HT1080 (cell line): ENCODE measurements at places on chromosomes 1 and 21.

DNA sequence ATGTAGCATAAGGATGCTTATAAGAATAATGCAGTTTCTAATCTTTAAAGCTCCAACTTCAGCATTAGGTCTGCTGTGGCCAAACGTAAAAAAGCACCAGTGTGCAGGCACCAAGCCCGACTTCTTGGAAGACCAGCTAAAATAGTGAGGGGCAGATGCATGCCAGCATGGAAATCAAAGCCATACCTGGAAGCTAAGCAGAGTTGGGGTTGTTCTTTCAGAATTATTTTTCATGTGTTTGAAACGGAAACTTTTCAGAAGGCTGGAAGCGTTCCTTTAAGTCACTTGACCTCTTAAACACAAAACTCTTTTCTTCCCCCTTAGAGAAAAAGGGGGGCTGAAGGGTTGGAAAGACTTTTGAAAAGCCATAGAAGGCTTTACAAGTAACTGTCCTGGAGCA lies 329.2 kb upstream of the C1orf87 start:
- DNase-seq: no peak

GRCh38 chr1:32393832-32394140 lies 455 bp downstream of the BSDC1 start:
- DNase-seq: no peak

DNA sequence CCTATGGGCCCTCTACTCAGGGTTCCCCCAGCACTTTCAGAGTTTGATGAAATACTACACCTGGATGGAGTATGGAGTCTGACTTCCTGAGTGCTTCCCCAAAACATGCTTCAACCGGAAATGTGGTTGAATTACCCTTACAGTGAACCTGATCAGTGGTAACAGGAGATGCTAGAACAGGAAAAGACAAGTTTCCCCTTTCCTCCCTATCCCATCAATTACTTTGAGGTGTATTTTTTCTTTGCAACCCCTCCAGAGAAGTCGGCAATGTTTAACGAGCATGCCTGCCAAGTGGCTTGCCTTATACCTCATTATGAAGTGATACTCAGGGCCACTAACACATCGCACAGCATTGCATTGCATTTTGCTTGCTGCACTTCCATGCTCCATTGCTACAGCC lies 7.0 kb downstream of the KRTAP15-1 start:
- peak; percentile 1 for DNase-seq

- no peak for DNase-seq
Observed at GRCh38 chr1:23661887-23662286, 29.7 kb upstream of the RPL11 start.

DNA sequence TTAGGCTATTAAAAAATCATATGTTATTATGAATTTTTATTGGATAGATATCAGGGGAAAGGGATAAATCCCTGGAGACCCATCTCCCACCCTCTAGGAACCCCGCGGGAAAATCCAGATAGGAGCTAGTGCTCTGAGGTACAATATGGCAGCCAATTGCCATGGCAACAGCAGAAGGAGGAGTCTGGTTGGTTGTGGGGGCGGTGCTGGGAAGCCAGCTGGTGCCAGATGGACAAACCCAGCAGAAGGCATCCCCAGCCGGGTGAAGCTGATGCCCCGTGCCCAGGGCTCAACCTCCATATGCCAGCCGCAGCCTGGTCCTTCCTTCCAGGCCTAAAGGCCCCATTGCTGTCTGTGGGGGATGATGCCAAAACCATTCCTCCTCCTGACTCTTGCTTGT lies 38.3 kb downstream of the RHBG start:
- no peak for DNase-seq

- peak; percentile 78 for DNase-seq
Observed at GRCh38 chr1:39501666-39502065, 10.2 kb downstream of the BMP8A start.

- peak; percentile 48 for DNase-seq
Observed at GRCh38 chr1:91803847-91804545, 82.0 kb downstream of the TGFBR3 start.

DNA sequence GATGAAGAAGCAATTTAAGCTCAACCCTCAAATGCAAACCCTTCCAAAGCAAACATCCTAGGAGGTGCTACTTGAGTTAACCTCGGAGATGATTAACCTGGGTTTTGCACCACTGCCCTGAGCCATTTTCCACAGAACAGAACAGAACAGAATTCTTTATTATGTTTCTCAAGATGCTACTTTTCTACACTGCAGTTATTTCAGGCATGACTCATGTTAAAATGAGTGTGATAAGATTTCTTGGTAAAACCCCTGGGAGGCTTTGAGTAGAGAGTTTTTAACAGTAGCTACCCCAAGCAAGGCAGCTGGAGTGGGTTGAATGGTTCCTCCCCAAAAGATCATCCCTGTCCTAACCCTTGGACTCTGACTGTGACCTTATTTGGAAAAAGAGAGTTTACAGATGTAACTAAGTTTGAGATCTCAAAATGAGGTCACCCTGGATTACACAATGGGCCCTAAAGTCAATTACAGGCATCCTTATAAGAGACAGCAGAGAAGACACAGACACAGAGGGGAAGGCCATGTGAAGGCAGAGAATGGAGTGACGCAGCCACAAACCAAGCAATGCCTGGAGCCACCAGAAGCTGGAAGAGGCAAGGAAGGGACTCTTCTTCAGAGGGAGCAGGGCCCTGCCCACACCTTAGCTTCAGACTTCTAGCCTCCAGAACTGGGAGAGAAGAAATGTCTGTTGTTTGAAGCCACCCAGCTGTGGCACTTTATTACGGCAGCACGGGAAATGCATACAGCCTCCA lies 153.4 kb downstream of the ETS2 start:
- DNase-seq: peak; percentile 11

DNA sequence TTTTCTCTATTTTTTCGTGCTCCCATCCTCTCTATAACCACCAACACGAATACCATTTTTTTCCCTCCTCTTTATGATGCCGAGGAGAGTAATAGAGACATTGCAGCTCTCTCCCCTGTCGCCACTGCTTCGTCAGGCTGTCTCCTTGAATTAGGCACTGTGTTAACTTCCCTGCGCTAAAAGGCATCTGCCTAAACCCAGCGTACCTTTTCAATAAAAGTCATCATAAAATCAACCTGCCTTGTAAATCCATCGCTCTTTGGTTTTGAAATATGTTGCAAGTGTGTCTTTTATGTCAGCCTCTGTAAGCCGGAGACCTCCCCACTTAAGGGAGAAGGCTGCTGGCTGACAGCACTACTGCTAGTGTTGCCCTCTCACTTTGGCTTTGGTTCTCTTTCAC lies 8.7 kb downstream of the RNF220 start:
- DNase-seq: no peak

DNA sequence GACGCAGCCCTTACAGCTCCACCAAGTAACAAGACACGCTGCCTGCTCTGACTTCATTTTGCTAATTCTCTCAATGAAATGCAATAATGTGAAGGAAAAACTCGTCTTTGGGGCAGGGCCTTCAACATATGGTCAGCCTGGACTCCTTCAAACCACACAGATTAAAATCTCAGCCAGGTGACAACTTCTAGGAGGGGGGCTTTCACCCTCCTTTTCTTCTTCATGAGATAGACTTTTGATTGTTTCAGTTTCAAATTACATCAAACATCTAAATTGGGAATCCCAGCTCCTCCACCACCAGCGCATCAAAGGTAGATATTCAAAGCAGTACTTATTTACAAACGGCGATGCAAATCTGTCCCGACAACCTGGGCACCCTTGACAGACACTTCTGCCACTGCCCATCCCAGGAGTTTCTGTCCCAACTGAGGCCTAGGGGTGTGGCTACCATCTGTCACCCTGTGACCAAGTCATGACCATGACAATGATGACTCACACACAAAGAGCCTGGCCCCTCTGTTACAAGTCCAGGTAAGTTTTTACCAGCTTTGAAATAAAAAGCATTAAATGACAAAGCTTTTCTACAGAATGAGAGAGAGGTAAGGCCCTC lies 29.7 kb downstream of the SSBP3 start:
- DNase-seq: no peak

GRCh38 chr21:38820471-38821239 lies 14.9 kb downstream of the ETS2 start:
- DNase-seq: no peak

- peak; percentile 95 for DNase-seq
Observed at GRCh38 chr1:151989211-151989862, 4.3 kb downstream of the S100A10 start.

DNA sequence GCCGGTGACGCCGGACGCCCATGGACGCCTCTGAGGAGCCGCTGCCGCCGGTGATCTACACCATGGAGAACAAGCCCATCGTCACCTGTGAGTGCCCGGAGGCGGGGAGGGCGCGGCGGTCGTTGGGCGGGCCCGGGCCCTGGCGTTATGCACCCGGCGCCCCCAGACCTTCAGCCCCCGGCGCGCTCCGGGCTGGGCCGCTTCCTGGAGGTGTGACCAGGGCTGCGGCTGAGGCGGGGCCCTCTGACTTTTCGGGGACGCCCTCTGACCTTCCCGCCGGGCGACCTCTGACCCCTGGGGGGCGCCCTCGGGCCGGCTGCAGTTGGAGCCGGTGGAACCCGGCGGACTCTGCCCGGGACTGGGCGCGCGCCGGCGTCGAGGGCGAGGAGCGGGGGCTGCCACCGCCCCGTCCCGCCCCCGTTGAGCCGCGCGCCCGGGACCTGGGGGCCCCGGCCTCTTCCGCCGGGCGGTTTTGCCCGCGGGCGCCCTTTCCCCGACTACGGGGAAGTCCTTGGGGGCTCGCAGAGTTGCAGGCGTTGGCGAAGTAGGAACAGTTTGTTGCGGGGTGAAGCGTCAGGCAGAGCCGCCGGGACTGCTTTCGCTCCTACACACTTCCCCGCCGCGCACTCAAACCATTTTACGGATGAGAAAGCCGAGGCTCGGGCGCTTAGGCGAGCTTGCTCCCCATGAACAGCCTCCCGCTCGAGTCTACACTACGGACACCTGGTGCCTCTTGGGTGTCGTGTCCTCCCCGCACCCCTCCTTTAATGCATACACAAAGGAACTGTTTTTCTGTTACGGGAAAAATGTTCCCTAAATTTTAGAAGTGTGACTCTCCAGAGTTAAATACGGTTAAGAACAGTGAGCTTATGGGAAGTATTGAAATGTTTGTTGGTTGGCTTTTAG lies 618 bp downstream of the TRAPPC10 start:
- DNase-seq: peak; percentile 37

DNA sequence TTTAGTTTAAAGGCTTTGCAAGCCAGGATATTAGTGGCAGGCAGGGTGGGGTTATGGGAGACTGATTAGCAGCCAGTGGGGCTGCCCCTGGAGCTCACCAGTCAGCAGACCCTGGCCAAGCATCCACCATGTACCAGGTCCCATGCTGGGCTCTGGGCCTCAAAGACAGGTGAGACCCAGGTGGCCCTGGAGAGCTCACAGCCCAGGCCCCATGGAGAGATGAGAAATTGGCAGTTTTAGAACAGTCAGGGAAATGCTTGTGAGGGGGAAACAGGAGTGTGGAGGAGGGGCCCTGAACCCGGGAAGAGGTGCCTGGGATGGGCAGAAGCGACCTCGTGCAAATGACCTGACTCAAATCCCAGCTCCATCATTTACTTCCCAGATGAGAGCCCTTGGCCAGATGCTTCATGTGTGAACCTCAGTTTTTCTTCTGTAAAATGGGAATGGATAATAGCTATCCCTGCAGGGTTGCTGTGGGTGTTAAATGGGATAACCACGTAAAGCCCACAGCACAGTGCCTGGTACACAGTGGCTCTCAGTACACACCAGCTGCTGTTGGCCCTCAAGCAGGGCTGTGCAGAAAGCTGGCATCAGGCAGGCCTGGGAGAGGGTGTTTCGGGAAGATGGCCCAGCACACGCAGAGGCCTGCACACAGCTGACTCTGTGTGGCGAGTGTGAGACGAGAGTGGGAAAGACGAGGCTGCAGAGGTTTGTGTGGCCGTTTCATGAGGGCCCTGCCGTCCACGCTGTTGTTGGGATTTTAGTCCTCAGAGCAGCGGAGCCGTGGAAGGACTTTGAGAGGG lies 518.5 kb downstream of the PTPRU start:
- no peak for DNase-seq

DNA sequence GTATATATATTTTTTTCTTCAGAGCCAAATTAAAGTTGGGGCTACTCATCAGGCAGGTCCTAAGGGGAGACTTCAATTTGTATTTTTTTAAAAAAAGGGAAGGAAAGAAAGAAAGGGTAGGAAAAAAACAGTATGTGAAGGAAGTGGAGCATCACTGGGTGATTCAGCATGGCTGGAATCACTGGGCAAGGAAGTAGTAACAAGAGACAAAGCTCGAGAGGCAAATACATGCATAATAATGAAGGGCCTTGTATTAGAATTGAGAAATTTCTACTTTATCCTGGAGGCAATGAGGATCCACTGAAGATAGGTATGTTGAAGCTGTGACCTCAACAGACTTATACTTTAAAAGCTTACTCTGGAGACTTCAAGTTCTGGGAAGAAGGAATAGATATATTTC lies 184.4 kb downstream of the COQ8A start:
- peak; percentile 32 for DNase-seq

DNA sequence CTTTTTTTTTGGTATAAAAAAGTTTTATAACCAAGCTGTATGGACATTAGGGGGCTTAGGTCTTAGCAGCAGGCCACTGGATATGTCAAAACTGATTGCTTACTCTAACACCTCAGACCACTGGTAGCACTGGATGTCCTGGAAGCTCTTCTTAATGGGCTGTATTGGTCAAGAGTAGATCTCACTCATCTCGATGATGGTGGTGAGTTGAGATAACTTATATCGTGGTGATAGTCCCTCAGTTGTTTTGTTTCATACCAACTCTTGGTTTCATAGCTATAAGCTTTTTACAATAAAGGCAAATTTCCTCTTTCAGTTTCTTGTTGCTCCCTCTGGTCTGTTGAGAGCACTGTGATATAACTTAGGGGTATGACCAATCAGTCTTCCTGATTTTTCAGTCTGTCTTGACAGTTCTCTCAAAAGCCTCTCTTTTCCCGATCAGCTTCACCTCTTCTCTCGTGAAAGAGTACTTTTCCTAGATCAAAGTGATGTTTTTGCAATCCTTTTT lies 9.7 kb upstream of the AGO1 start:
- no peak for DNase-seq

DNA sequence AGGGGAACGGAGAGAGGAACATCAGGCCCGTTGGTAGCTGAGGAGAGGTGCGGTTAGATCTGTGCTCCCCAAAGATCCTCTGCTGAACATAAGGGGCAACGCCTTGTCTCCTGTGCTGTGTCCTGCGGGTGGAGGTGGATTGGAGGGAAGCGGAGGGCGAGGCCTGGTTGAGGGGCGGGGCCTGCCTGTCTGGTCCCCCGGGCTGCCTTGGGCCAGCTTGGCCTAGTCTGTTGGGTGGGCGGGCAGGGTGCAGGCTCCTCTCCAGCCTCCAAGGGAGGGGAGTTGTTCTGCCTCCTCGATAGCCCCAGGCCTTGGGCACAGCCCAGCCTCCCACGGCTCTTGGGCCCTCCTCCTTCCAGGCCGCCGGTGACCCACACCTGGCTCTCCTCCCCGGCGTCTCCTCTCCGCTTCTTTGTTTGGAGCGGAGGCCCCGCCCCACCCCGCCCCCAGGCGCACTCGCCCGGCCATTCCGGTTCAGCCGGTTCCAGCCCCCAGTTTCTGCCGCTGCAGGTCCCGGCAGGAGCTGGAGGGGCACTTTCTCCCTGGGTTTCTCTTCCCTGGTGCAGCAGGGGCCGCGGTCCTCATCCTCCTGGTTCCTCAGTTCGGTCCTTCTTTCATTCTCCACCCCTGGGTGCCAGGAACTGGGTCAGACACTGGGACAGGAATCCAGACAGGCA lies 19.4 kb downstream of the PTPRF start:
- DNase-seq: no peak
